ENCODE measurements at places on chromosomes 11 and 22.

GRCh38 chr11:21411597-21411996 is 742.2 kb downstream of the NELL1 start:
- no peak for DNase-seq

DNA sequence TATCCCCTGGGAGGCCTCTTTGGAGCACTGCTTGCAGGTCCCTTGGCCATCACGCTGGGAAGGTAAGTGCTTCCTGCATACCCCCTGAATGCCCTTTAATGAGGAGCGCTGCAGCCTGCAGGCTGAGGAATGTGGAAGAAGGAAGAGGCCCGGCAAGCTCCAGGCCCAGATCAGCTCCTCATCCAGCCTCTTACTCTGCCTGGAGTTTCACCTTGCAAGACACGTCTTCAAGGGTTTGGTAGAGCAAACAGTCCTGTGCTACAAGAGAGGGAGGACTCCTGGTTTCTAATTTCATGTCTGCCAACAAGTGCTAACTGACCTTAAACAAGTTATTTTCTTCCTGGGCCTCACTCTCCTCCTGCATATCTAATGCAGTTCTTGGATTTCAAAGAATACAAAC is 10.9 kb downstream of the SLC2A11 start:
- DNase-seq, result no peak

GRCh38 chr22:25380122-25380747 is 160.8 kb downstream of the CRYBB2 start:
- DNase-seq, result no peak

DNA sequence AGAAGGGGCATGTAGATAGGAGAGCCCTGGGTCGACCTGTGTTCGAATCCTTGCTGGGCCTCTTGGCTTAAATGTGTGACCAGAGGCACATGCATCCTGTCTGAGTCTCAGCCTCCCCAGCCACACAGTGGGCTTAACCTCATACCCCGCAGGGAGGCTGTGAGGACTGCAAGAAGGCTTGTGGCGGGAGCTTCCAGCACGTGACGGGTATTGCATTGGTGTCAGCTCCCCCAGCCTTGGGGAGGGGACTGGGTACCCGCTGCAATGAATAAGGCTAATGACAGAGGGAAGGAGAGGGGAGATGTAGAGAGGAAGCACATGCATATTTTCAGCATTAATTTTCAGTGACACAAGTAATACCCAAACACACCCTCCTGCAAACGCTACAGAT is 8.1 kb downstream of the RASD2 start:
- DNase-seq, result no peak

- no peak for DNase-seq
These were observed 538.8 kb upstream of the B3GAT1 start for GRCh38 chr11:134950692-134951304.

DNA sequence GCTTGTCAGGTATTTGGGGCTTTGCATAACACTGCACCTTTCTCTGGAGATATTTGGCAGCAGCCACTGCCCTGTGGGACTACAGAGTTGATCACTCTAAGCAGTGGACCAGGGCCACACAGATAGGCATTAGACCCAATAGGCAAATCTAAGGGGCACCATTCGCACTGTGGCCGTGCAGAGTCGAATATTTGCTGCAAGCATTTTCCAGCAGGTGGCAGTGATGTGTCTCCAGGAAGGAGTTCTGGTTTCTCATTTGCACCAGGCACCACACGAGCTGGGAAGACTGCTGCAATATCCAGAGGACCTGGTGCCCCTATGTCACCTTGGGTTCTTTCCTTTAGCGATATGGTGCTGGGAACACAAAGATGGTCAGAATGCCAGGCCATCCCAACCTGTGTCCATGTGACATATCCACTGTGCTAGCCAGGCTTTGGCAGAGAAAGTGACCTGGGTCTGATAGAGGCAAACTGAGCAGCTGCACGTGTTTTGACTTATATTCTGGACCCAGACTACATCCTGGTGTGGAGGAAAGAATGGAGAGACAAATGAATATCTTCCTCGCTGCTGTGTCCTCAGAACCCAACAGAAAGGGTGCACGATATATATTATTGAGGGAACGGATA is 318.7 kb downstream of the BUD13 start:
- peak; percentile 56 for DNase-seq

- no peak for DNase-seq
These were observed 142.8 kb downstream of the NECTIN1 start for GRCh38 chr11:119586181-119586580.

DNA sequence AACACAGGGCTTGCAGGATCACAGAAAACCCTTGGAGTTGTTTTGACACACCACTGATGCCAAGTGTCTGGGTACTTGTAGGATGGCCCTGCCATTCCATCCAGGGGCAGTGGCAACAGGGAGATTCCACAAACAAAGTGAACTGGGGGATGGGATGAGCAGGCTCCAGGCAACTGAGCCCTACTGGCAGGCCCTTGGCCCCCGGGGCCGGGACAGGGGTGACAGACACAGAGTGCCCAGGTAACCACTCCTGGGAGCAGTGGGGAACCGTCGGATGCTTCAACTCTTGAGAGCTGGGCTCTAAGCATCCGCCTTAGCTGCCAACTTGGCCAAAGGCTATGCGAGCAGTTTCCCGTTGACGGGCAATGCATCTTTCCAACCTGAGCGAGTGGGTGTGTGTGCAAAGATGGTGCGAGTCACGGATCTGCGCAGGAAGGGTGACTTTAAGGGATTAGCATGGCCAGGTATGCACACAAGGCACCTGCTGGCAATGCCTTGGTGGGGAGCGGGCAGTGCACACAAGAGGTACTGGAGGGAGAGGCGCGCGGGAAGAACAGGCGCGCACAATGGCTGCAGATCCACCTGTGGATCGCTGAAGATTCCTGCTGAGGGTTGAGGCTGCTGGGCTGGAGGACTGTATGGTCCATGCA is 83.1 kb upstream of the PRODH start:
- DNase-seq, result no peak

DNA sequence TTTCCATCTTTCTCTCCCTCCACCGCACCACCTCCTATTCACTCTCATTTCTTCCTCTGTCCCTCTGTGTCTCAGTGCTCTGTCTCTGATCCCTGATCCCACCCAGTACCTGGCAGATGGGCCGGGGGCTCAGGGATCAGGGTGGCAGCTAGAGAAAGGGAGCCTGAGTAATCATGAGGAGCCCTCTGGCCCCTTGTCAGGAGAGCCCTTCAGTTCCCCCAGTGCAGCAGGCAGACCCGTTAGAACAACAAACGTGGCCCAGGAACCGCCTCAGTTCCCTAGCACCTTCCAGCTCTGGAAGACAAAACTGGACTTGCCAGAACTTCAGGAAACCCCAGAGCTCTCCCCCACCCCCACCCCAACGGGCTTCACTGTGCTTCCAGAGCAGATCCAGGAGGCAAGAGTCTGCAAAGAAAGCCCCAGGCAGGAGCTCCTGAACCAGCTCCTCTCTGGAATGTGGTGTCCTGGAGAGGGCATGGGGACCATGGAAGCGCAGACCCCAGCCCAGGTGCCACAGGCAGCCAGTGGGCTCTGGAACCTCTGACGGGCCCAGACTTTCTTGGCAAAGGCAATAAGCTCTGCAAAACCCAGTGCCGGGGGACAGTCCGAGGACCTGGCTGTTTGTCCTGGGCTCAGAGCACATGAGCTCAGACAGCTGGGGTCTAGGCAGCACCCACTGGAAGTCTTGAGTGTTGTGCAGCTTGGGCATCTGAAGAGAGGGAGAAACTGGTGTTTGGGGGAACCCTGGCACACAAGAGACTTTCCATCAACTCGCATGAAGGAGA is 43.2 kb downstream of the LMO1 start:
- no peak for DNase-seq

- DNase-seq, result no peak
These were observed 37.8 kb downstream of the ARL14EP start for GRCh38 chr11:30360741-30361140.

DNA sequence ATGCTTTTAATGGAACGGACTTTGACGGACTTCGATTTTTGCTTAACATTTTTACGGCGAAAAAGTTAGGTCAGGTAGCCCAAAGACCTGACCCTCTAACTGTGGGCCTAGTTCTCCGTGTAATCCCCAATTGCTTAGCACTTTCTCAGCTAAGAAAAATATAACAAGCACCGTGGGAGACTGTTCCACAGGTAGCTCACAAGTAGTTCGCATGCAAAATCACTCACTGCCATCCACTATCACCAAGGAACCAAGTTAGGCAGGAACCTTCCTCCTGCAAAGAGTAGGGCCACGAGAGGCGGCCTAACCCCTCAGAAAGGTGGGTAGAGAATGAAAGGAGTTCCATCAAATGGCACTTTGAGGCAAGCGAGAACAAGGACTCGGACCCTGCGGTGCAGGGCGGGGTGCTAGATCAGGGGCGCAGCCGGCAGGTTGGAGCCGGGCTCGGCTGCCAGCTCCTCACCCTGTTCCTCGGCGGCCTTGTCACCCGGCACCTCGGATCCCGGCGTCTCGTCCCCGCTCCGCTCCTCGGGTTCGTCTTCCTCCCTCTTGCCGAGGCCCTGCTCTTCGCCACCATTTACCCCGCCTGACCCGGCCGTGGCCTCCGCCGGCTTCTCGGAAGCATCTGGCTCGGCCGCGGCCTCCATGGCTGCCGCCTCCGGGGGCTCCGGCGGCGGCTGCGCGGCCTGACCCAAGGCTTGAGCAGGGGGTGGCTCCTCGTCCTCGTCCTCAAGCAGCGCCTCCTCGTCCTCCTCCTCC is 922 bp downstream of the HNRNPUL2 start:
- DNase-seq, result no peak

DNA sequence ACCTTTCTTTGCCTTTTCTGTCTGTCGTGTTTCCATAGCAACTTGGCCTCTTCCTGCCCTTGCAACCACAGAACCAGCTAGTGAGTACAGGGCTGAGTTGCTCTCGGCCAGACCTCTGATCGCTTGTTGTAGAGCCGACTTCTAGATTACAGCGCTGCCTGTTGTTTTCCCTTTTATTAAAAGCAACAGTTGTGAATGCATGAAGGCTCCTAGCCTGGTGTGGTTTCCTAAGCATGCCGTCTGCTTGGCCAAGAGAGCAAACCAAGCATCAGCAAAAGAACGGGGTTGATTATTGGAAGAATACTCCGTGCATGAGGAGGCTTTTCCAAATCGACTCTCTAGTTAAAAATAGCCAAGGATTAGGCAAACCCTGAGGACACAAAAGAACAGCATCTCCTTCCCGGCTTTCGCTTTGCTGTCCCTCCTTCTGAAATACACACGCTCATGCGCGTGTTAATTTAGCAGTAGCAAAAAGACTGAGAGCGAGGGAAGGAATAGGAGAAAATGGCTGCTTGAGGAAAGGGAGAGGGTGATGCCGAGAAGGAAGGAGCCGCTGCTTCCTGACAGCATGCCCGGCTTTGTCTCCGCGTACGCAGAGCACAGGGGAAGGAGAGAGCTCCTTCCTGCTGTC is 71.5 kb upstream of the TTC12 start:
- no peak for DNase-seq

DNA sequence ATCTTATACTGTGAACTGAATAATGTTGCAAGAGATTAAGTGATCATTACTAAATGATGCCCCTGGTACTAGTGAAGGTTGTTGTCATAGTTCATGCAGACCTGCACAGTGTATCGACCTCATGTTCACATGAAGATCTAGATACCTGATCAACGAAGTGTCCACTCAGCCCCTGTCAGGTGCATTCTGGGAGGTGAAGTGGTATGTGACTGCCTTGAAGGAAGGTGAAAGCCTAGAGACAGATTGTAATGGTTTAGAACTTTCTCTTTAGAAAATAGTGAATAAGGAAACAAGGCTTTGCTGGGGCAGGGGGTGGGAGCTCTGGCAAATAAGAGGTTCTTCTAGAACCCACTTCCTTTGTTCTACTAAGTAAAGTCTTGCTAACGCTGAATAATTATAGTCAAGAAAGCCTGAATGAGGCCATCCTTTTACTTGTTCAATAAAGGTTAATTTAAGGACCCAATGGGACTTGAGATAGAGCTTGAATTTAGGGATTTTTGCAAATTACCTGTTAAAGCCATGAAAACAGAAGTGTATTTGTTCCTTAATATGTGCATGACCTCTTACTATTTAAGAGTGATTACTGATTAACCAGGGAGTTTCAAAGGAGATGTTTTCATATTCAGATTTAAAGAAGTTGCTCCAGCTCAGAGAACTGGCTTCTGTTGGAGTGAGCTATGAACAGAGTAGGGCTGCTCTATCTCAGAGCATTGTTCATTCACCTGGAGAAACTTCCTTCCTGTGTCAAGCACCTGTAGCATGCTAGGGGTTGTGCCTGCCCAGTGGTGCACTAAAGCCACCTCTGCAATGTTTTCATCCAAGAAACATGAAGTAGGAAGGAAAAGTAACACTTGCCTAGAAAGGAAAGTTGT is 45.3 kb downstream of the C22orf31 start:
- DNase-seq, result no peak

DNA sequence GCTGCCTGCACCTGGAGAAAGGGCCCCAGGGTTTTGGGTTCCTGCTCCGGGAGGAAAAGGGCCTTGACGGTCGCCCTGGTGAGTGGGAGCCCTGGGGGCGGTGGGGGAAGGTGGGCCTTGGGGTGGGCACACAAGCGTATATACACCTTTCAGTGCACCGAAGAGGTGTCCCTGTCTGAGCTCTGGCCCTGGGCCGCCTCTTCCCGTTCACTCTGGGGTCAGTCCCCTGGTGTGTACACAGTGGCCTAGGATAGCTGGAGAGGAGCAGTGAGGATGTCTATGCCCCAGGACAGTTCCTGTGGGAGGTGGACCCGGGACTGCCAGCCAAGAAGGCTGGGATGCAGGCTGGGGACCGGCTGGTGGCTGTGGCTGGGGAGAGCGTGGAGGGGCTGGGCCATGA is 2.8 kb downstream of the NHERF4 start:
- no peak for DNase-seq

DNA sequence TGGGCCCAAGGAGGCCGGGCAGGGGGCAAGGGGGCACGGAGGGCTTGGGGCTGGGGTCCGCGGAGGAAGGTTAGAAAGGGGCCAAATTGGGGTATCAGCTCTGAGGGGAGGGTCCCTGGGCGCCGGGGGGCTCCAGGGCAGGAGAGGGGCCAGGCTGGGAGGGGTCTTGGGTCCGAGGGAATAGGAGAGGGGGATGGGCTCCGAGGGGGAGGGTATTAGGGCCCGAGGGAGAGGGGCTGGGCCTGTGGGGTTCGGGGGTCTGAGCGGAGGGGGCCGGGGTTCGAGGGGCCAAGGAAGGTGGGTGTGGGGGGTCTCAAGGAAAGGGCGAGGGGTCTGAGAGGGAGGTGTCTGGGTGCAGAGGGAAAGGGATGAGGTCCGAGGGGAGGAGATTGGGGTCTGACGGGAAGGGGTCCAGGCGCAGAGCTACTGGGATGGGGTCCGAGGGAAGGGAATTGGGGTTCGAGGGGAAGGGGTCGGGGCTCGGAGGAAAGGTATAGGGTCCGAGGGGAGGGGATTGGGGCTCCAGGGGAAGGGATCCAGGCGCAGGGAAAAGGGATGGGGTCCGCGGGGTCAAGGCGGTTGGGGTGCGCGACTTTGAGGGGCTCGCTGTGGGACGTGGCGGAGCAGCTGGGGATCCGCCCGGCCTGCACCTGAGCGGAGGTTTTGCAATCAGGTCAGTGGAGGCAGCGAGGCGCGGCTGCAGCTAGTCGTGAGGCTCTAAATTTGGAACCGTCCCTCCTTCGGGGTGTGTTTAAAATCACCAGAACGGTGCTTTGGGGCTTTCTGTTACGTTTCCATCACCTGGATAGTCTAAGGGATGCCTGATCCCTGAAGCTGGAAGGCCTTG is 728 bp downstream of the CTTN start:
- peak; percentile 18 for DNase-seq

GRCh38 chr22:30238661-30239487 is 7.7 kb downstream of the LIF start:
- DNase-seq, result no peak

GRCh38 chr11:127998421-127998820 is 588.9 kb downstream of the ETS1 start:
- no peak for DNase-seq

GRCh38 chr11:20155683-20156279 is 4.5 kb downstream of the DBX1 start:
- no peak for DNase-seq

- DNase-seq, result peak; percentile 74
These were observed 15.2 kb upstream of the FCHSD2 start for GRCh38 chr11:73157101-73158010.

Measured in inflammatory macrophage (primary cell).